ENCODE measurements at places on chromosomes 5 and 9.

DNA sequence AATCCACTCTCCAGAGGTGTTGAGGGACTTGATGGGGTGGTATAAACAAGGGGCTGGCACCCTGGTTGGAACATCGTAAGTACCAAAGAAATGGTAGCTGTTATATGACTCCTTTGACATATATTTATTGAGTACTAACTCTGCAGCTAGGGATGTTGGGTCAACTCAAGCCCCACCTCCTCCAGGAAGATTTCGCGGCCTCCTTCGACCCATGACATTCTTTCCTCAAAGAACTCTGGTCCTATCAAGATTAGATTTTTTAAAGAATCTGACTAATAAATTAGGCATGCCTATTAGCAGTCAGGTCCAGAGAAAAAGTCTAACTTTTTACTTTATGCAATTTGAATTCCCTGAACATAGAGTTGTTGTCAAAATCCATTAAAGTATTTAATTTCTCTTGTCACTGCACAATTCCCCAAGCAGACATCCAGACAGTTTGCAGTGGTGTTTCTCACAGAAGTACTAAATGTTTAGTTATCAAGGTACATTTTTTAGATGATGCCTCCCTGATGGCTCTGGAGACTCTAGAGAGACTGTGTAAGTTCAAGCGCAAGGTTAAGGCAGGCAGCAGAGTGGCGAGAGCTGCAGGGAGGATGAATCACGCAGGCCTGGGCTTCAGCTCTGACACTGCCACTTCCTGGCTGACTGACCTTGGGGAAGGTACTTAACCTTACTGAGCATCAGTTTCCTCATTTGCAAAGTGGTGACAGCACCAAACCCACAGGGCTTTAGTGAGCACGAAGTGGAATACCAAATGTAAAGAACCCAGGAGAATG is 209.6 kb downstream of the TTLL11 start:
- no peak for DNase-seq

GRCh38 chr5:82789095-82789494 is 288.1 kb downstream of the TMEM167A start:
- DNase-seq: no peak

GRCh38 chr9:89394412-89394811 is 76.1 kb downstream of the SECISBP2 start:
- DNase-seq: no peak

DNA sequence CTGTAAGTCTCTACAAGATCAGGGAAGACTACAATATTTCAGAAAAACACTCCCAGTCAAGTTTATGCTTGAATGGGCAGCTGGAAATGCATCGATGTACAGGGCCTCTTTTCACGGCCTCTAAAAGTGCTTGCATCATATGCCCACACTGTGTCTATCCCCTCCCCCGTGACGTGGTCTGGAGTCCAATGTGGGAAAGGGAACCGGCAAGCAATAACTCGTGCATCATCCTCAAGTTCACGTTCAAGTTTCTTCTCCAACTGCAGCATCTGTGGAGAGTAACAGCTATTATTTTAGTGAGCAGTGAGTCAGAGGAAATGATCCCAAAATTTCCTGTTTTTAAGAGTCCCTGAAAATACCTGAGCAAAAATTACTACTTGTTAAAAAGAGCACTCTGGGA is 22.3 kb downstream of the ATPSCKMT start:
- DNase-seq: no peak

DNA sequence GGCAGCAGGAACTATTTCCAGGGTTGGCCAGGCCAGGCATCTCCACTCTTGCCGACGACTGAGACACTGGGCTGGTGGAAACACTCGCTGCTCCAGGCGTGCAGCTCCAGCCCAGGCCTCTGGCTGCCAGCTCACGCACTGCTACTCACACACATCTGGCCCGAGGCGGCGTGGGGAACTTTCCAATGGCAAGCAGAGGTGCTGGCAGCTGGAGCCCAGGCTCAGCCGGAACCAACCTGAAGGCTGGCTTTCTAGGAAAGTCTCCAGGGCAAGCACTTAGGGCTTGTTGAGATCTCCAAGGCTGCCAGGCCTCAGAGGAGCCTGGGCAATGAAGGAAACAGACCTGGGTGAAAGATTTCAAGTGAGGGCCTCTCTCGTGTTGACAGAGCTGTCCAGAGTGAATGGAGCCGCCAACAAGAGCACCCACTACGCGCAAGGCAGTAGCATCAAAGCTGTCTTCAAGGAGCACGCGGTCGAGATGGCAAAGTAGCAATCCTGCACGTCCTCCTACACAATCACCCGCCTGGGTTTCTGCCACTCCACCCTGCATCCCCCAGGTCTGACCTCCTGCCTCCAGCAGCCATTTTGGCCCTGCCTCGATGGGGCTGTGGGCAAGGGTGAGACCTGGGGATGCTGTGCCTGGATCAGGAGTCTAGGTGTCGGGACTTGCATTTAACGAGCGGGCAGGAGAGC is 14.4 kb downstream of the SH3PXD2B start:
- DNase-seq: no peak

- no peak for DNase-seq
Observed at GRCh38 chr5:11046160-11046559, 285.1 kb upstream of the DAP start.
